ENCODE measurements at places on chromosomes 5 and 9.

DNA sequence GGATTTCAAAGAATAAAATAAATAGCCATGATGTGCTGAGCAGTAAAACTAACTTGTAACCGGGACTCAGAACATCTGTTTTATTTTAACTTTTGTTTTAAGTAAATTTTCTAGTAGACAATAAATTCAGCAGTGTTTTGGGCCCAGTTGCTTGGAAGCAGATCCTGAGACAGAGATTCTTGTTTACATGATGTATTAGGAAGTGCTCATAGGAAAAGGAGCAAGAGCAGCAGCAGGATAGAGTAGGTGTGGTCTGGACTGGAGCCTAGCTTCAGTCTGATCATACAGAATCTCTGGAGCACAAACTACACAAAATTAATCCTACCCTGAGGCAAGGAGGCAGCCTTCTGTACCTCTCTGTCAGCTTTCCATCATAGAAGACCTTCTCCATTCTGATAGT is 139.2 kb upstream of the CCNH start:
- DNase-seq = no peak

DNA sequence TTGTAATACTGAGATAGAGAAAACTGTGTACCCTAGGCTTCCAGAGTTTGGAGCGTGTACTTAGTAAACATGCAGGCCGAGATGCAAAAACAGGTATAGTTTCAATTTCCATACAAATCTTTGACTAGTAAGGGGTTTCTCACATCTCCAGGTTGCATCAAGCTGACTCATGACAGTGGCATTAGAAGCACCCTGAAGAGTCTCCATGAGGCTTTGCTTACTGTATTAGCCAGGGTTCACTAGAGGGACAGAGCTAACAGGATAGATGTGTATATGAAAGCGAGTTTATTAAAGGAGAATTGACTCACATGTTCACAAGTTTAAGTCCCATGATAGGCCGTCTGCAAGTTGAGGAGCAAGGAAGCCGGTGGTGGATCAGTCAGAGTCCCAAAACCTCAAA is 275.3 kb upstream of the CDH6 start:
- DNase-seq = no peak

DNA sequence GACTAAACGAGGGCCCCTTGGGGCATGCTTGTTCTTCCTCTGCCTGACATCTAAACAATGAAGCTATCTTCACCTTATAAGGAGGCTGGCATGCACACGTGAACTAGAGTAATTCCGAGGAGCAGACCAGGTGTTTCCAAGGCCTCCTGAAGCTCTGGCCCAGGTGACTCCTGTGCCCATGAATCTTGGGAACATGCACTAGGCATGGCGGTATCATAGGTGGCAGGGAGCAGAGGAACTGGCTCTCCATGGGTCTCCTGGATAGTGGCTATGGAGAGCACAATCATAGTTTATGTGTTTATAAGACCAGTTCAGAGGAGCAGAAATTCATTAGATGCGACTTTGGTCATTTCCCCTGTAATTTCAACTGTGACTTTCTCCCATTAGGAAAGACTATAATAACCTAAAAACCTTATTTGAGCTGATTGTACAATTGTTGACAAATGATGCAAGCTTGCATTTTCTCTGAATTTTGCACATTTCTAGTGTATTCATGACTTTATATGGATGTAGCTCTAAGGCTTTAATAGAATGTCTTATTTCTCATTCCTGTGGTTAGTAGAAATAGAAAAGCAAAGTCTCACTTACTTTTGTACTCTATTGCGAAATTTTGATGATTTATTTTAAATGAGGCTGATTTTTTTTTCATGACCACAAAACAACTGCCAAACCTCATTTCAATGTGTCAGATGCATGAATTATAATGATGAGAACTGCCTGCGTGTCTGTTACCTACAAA is 135.3 kb upstream of the RPS23 start:
- peak; percentile 96 for DNase-seq

- no peak for DNase-seq
Measured at GRCh38 chr9:101711330-101711941, 27.0 kb downstream of the GRIN3A start.

- DNase-seq = peak; percentile 64
Measured at GRCh38 chr5:131747180-131748105, 49.4 kb downstream of the FNIP1 start.
